Omental fat pad (tissue), 4 donors: ENCODE measurements at places on chromosomes 5 and 9. TPM values are rescaled to one million over a fixed set of nuclear protein-coding genes. Genes with fewer than 3 reads are reported as not detected.

DNA sequence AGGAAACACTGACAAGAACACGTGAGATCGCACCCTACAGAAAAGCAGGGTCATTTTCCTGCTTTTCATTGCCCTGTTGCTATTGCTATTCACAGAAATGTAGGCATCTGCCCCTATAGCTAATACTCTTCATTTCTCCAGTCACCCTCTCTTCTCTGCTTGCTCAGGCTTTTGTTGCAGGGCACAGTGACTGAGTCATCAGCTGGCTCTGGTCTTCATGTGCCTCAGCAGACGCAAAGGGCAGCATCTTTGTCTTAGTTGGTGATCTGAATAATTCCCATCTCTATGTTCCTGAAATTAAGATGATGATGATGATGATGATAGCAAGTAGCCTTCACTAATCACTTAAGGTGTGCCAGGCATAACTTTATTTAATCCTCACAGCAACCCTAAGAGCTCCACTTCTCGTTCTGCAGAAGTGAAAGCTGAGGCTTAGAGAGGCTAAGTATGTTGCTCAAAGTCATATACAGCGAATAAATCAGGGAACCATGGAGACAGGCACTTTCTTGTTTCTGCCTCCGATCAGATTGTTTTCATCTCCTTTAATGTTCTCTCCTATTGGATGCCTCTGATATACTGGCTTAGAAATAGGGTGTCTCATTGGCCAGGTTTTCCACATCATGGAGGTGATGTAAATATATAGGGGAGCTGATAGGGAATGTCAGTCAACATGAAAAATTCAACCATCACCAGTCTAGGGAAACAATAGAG, 133.0 kb upstream of the STK32A start:
- no peak for DNase-seq

The CSF1R gene
- total RNA-seq: 61.3 TPM

The FBP2 gene
- not detected for total RNA-seq

DNA sequence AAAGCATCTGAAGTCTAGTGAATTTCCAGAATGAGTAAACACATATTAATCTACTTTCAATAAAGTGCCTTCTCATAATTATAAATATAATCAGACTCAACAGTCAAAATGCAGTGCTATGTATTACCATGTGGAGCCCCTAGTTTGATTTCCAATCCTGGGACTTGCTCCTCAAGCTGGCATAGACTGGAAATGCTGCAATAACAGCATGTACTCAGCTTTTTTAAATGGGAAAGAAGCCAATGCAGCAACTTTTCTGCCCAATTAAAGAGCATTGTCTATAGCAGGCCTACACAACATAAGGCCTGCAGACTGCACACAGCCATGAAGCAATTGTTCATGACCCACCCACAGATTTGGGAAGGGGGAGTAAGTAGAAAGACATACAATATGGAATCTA, 103.2 kb downstream of the NR2F1-AS1 start:
- no peak for DNase-seq

The MLANA gene
- not detected for total RNA-seq

The SLC36A3 gene
- not detected for total RNA-seq

- DNase-seq: no peak
These were observed 37.7 kb downstream of the SMIM23 start for GRCh38 chr5:171823269-171823668.

The PCDHGB4 gene
- 6.0 TPM for total RNA-seq

DNA sequence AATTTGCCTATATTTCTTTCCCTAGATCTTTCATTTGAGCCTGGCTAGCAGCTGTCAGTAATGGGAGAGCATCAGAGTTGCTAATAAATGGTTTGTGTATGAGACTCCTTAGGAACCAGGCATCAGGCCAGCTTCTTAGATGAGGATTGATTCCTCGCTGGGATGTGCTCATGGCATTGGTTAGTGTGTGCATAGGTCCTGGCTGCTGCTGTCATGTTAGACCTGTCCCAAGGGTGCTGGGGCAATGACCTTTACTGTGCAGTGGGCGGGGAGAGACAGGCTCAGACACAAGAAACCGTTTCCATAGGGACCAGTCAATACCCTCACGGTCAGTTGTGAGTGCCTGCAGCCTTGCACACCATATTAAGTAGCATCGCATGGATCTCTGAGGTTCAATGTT, 112.3 kb upstream of the NR3C1 start:
- DNase-seq: no peak

DNA sequence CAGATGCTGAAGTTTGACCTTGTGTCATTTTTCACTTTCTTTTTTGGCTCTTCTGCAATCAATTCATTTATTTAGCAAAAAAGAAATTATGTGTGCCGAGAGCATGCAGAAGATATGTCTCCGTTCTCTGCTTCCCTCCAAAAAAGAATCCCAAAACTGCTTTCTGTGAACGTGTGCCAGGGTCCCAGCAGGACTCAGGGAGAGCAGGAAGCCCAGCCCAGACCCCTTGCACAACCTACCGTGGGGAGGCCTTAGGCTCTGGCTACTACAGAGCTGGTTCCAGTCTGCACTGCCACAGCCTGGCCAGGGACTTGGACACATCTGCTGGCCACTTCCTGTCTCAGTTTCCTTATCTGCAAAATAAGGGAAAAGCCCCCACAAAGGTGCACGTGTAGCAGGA, 2.4 kb downstream of the FGFR4 start:
- no peak for DNase-seq

DNA sequence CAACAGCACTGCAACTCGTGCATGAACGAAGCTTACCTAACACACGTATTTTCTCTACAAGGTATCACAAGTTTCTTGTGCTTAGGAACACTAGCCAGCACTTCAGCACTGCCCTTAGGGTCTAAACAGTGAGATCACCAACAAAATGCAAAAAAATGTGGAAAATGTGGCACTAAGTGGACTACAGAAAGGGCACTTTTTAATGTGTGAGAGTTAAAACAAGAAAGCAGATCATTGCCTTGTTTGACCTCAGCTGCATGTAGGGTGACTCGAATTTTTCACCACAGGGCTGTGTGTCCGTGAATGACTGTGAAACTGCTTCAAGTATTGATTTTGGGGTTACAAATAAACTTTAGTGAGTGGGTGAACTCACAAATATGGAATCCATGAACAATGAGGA, 90.5 kb downstream of the MARCHF3 start:
- DNase-seq: no peak

The CDX1 gene
- not detected for total RNA-seq

DNA sequence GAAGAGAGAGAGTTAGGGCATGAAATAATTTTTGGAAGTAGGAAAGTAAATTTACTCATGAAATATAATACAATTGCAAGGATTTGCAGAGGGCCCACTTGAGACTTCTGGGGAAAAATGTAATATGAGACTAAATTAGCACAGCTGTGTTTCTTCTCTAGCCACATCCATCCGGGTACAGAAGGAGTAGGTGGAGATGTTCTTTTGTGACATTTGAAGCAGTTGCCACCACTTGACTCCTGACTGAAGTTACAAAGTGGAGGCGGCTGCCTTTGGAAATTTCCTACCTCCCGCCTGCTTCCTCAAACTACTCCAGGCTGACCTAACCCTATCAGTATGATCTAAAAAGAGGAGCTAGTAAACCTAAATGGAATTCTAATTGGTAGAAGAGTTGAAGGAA, 58.1 kb upstream of the SHISAL2B start:
- no peak for DNase-seq

GRCh38 chr9:112680731-112681402, 37.0 kb downstream of the INIP start:
- DNase-seq: no peak

DNA sequence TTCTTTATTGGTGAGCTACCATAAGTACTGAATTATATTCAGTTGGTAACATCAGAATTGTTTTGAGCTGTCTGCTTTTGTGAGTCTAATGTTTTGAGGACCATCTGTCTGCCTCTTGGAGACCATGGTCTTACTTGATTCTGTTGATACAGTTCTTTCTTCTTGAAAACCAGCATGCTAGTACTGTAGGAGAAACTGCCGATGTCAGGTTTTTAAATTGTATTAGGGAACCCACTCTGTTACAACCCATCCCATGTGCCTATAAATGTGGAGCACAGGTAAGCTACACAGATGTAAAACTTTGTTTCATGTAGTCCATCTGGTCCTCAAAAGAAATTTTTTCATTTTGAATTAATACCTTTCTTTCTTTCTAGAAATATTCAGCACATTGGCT, 103.4 kb upstream of the DMRTA1 start:
- DNase-seq: no peak

DNA sequence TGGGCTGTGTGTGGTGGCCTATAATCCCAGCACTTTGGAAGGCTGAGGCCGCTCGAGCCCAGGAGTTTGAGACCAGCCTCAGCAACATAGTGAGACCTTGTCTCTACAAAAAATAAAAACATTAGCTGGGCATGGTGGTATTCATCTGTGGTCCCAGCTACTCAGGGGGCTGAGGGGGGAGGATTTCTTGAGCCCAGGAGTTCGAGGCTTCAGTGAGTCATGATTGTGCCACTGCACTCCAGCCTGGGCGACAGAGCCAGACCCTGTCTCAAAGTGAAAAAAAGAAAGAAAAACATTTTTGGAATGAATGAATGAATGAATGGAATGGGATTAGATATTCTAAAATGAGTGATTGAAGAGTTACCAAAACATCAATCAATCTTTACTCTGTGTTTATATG, 85.8 kb downstream of the FGF1 start:
- no peak for DNase-seq

DNA sequence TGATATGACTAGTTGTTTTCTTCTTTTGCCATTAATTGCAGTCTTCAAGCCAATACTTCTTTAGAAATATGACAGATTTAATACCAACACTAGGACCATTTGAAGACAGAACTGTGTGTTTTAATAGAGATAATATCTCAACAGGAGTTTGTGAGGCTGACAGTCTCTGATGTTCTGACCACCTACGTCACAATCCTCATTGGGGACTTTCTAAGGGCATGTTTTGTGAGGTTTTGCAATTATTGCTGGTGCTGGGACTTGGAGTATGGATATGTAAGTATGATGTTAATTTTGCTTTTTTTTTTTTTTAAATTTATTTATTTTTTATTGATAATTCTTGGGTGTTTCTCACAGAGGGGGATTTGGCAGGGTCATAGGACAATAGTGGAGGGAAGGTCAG, 147.6 kb downstream of the ALDH1A1 start:
- no peak for DNase-seq

The TLX3 gene
- total RNA-seq: not detected

- DNase-seq: no peak
These were observed 1.0 kb downstream of the ZDHHC11 start for GRCh38 chr5:849651-850301.

GRCh38 chr5:76469656-76470290, 66.7 kb downstream of the IQGAP2 start:
- DNase-seq: no peak

The PCDHB7 gene
- 0.94 TPM for total RNA-seq

DNA sequence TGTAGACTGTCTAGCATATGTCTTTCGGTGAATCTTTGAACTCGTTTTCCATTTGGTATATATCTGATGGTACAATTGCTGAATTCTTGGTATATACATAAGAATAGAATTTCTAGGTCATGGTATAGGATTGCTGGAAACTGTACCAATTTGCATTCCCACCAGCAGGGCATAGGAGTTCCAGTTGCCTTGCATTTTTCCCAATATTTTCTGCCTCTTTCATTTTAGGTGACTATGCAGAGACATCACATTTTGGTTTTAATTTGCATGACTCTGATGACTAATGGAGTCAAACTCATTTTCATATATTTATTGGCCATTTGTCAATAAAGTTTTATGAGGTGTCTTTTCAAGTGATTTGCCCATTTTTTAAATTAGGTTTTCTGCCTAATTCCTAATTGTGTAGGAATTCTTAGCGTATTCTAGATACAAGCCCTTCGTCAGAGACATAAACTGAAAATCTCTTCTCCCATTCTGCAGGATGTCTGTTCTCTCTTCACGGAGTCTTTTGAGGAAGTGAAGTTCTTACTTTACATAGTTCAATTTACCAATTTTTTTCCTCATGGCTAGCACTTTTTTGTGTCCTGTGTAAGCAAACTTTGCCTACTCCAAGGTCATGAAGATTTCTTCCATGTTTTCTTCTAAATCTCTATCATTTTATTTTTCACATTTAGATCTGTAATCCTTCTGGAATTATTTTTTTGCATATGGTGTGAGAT, 28.9 kb upstream of the PDCD1LG2 start:
- no peak for DNase-seq

DNA sequence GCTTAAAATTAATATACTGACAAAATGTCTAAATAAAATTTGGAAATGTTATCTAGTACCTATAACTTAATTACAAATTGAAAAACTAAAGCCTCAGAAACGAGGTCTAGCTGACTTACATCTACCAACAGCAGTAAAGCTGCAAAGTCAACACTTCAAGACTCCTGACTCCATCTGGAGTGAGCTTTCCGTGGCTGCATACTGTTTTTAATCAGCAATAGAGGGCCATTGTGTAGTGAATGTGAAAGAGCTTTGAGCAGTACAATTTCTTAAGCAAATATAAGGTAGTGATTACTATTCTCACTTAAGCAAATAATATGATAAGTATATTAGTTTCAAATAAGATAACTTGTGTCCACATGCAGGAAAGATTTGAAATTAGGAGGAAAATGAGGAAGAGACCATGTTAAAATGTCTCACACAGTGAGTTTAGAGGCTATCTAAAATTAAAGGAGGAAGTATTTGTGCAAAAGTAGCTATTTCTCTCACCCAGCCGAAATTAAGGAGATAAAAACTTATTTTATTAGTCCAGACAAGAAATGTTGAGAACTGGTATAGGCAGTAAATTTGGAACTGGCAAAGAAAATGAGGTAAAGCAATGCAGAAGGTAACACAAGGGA, 6.4 kb downstream of the SPINK6 start:
- DNase-seq: no peak

GRCh38 chr5:143314659-143315058, 88.8 kb downstream of the NR3C1 start:
- no peak for DNase-seq

DNA sequence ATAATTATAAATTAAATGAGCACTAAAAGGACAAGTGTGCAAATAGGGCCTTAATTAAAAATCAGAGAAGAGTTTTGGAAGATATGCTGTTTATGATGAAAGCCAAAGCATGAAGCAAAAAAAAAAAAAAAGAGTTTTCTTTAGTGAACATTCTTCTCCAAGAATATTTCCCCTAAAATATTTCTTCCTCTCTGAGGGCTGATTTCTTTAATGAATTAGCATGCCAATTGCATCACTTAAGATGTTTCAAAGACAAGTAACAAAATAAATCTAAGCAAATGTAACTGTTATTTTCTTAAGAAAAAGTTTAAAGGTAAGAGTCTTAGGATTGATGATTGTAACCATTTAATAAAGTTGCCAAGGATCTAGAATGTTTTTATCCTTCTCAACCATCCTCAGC, 81.6 kb upstream of the MPDZ start:
- no peak for DNase-seq

GRCh38 chr5:93476251-93476742, 104.7 kb downstream of the NR2F1-AS1 start:
- no peak for DNase-seq
